ENCODE measurements at places on chromosomes 12 and 14. TPM values are rescaled to one million over a fixed set of nuclear protein-coding genes. Genes with fewer than 3 reads are reported as not detected.

FGD4 gene
- 2.3 TPM for total RNA-seq

DHH gene
- total RNA-seq, result under 0.01 TPM

PYGL gene
- total RNA-seq, result 58.6 TPM

LRFN5 gene
- 3.6 TPM for total RNA-seq

MVK gene
- total RNA-seq, result 22.1 TPM

IFI27 gene
- 7.9 TPM for total RNA-seq

TEX22 gene
- 0.51 TPM for total RNA-seq

PPP1R1A gene
- total RNA-seq, result not detected

CLEC9A gene
- not detected for total RNA-seq

NFATC4 gene
- 59.9 TPM for total RNA-seq

AQP6 gene
- total RNA-seq, result 0.17 TPM

PRH2 gene
- total RNA-seq, result not detected

KRT79 gene
- not detected for total RNA-seq

KLRD1 gene
- 0.17 TPM for total RNA-seq

GOLGA3 gene
- 133 TPM for total RNA-seq

C12orf54 gene
- not detected for total RNA-seq

TGM1 gene
- total RNA-seq, result 0.83 TPM

KRT80 gene
- total RNA-seq, result 0.17 TPM

KLRF1 gene
- not detected for total RNA-seq

GLI1 gene
- 2.0 TPM for total RNA-seq

KRT73 gene
- not detected for total RNA-seq

BCL11B gene
- under 0.01 TPM for total RNA-seq

SLC41A2 gene
- 22.8 TPM for total RNA-seq

DPY19L2 gene
- 4.4 TPM for total RNA-seq

GPRC5D gene
- total RNA-seq, result not detected

C1QL4 gene
- 0.17 TPM for total RNA-seq

RNF34 gene
- 79.4 TPM for total RNA-seq

SERPINA9 gene
- total RNA-seq, result not detected

TPH2 gene
- total RNA-seq, result not detected

DBX2 gene
- total RNA-seq, result not detected

PRIMA1 gene
- not detected for total RNA-seq

TMEM119 gene
- total RNA-seq, result 358 TPM
